Smooth muscle cell of the pulmonary artery (primary cell): ENCODE measurements at places on chromosomes 13 and 19. TPM values are rescaled to one million over a fixed set of nuclear protein-coding genes. Genes with fewer than 3 reads are reported as not detected.

SLC25A41 gene
- total RNA-seq, result 0.07 TPM in 1 of 2 replicates, not detected in the other

ZNF726 gene
- 1.4 and 2.2 TPM in 2 replicates for total RNA-seq

PSG6 gene
- total RNA-seq, result not detected in 2 replicates

MED4 gene
- total RNA-seq, result 24.3 and 26.7 TPM in 2 replicates

SWSAP1 gene
- total RNA-seq, result 0.50 and 0.65 TPM in 2 replicates

KCNK6 gene
- 9.3 and 13.0 TPM in 2 replicates for total RNA-seq

RNF113B gene
- total RNA-seq, result not detected in 2 replicates

PABPC3 gene
- total RNA-seq, result 0.10 and 0.13 TPM in 2 replicates

KLK6 gene
- not detected in 2 replicates for total RNA-seq

SLC1A6 gene
- not detected in 2 replicates for total RNA-seq

SLC46A3 gene
- 4.8 and 8.3 TPM in 2 replicates for total RNA-seq

FREM2 gene
- under 0.01 TPM in 1 of 2 replicates, not detected in the other for total RNA-seq

FCGBP gene
- total RNA-seq, result 4.0 and 4.8 TPM in 2 replicates

NLRP8 gene
- total RNA-seq, result not detected in 2 replicates

OR2Z1 gene
- total RNA-seq, result not detected in 2 replicates

MEIOSIN gene
- total RNA-seq, result not detected in 2 replicates

DPF1 gene
- 1.0 and 1.6 TPM in 2 replicates for total RNA-seq

APOC4 gene
- not detected in 2 replicates for total RNA-seq

ZNF20 gene
- 4.6 and 5.5 TPM in 2 replicates for total RNA-seq

PRR12 gene
- 4.2 and 6.1 TPM in 2 replicates for total RNA-seq

TMEM255B gene
- total RNA-seq, result 0.13 and 1.2 TPM in 2 replicates

NLRP12 gene
- total RNA-seq, result not detected in 2 replicates

NXNL1 gene
- not detected in 2 replicates for total RNA-seq

OR7D2 gene
- not detected in 2 replicates for total RNA-seq

CABP5 gene
- not detected in 2 replicates for total RNA-seq

FGF21 gene
- total RNA-seq, result not detected in 2 replicates

ZNF581 gene
- 16.6 and 24.6 TPM in 2 replicates for total RNA-seq

TSSK6 gene
- 1.7 and 1.8 TPM in 2 replicates for total RNA-seq

ZNF700 gene
- 6.4 and 7.0 TPM in 2 replicates for total RNA-seq

PRSS57 gene
- not detected in 2 replicates for total RNA-seq

PSG11 gene
- total RNA-seq, result not detected in 2 replicates

RASA3 gene
- 34.9 and 37.5 TPM in 2 replicates for total RNA-seq

CTXN1 gene
- total RNA-seq, result 2.5 and 7.4 TPM in 2 replicates

CAPN12 gene
- total RNA-seq, result 0.13 TPM in 1 of 2 replicates, not detected in the other

MRPL34 gene
- 31.6 and 31.7 TPM in 2 replicates for total RNA-seq

FOXO1 gene
- total RNA-seq, result 3.8 and 5.5 TPM in 2 replicates

TLE2 gene
- total RNA-seq, result 14.1 and 17.6 TPM in 2 replicates

CLEC17A gene
- total RNA-seq, result 0.13 and 0.23 TPM in 2 replicates

AP1M2 gene
- 0.13 TPM in 1 of 2 replicates, not detected in the other for total RNA-seq

CCDC70 gene
- not detected in 2 replicates for total RNA-seq

PTH2 gene
- not detected in 2 replicates for total RNA-seq

CDKN2D gene
- 9.8 and 11.6 TPM in 2 replicates for total RNA-seq

HSPB6 gene
- total RNA-seq, result 106 and 161 TPM in 2 replicates

FXYD7 gene
- not detected in 2 replicates for total RNA-seq

ZNF208 gene
- 0.13 and 0.33 TPM in 2 replicates for total RNA-seq

ZNF541 gene
- total RNA-seq, result 0.07 and 0.17 TPM in 2 replicates

GNG14 gene
- not detected in 2 replicates for total RNA-seq

ZNF234 gene
- 14.2 and 14.3 TPM in 2 replicates for total RNA-seq

ZNF121 gene
- 28.0 and 38.9 TPM in 2 replicates for total RNA-seq

STXBP2 gene
- 5.4 and 14.9 TPM in 2 replicates for total RNA-seq

LCP1 gene
- 0.20 TPM in 1 of 2 replicates, not detected in the other for total RNA-seq

PGLYRP2 gene
- total RNA-seq, result not detected in 2 replicates

CGB2 gene
- total RNA-seq, result not detected in 2 replicates

ENOX1 gene
- 5.5 and 7.6 TPM in 2 replicates for total RNA-seq

SIGLEC5 gene
- not detected in 2 replicates for total RNA-seq

APC2 gene
- 0.13 and 0.20 TPM in 2 replicates for total RNA-seq
